ENCODE measurements at places on chromosomes 4 and X. TPM values are rescaled to one million over a fixed set of nuclear protein-coding genes. Genes with fewer than 3 reads are reported as not detected.

The TRIM2 gene
- 0.20 TPM for total RNA-seq

The HPGD gene
- 34.1 TPM for total RNA-seq

The PTTG2 gene
- total RNA-seq = 0.86 TPM

The LONRF3 gene
- 0.73 TPM for total RNA-seq

The TLL1 gene
- total RNA-seq = not detected

The PCYT1B gene
- total RNA-seq = 0.25 TPM

The EPHA5 gene
- total RNA-seq = not detected

The HMGB3 gene
- 54.7 TPM for total RNA-seq
